ENCODE measurements at places on chromosomes 5 and 9.

GRCh38 chr5:167578977-167579692 is 712.3 kb upstream of the WWC1 start:
- no peak for DNase-seq

DNA sequence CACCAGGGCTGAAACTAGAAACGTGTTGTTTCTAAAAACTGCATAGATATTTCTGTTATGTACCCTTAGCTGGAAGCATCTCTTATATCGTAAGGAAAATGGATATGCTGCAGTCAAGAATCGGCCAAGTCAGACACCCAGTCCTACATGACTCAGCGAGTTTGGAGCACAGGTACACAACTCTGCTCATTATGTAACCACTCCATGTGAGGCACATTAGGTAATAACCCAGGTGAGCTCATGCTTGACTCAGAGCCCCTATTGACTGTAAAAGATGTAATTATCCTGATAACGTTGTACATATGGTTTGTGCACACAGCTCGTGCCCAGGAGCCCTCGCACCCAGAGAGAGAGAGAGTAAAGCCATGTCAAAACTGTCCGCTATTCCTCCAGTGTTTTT is 593.7 kb upstream of the ACO1 start:
- no peak for DNase-seq

- peak; percentile 37 for DNase-seq
These were observed 1.3 kb upstream of the EXOSC2 start for GRCh38 chr9:130692321-130692720.

DNA sequence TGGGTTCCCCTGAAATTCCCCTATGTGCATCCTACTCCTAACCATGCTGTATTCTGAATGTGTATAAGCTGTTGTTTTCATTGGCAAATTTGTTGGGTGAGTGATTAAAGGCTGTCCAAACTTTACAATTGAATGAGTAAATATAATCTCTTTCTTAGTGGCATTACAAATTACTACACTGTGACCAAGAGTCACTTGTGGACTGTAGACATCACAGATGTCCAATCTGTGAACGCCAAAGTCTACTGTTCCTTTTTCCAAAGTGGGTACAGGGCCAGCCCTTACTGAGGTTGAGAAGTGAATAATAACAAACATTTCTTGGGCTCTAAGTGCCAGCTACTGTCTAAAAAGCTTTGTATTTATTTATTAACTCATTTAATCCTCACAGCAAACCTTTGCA is 29.7 kb downstream of the MTMR12 start:
- no peak for DNase-seq

DNA sequence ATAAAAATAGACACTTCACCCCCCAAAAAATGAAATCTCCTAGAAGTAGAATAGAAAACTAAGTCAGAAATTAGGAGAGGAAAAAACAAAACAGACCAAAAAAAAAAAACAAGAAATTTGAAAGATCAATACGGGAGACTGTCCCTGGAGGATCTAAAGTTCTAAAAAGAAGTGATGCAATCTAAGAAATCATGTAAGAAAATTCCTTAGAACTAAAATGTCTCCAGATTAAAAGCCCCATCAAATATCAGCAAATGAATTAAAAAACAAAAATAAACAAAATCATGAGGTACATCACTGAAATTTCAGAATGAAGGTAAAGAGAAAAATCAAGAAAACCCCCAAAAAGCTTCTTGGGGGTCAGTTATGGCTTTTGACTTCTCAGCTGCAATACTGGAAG is 13.5 kb downstream of the FNIP1 start:
- DNase-seq, result no peak

GRCh38 chr9:28363151-28363562 is 789.9 kb upstream of the C9orf72 start:
- DNase-seq, result no peak

DNA sequence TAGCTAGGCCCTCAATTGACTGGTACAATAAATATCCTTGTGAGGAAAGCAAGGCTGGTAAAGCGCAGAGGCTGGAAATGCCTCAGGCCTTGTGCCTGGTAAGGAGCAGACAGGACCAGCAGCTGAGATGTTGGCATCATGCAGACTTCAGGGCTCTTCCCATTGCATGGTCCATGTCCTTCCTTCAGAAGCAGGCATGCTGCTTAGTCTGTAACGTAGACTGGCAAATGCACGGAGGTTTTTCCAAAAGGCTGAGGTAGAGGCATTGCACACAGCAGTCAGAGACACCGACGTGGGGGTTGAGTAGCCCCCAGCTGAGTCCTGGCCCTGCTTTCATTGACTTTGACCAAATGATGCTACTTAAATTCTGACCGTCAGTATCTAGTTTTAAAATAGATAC is 87.1 kb downstream of the ADRB2 start:
- no peak for DNase-seq

DNA sequence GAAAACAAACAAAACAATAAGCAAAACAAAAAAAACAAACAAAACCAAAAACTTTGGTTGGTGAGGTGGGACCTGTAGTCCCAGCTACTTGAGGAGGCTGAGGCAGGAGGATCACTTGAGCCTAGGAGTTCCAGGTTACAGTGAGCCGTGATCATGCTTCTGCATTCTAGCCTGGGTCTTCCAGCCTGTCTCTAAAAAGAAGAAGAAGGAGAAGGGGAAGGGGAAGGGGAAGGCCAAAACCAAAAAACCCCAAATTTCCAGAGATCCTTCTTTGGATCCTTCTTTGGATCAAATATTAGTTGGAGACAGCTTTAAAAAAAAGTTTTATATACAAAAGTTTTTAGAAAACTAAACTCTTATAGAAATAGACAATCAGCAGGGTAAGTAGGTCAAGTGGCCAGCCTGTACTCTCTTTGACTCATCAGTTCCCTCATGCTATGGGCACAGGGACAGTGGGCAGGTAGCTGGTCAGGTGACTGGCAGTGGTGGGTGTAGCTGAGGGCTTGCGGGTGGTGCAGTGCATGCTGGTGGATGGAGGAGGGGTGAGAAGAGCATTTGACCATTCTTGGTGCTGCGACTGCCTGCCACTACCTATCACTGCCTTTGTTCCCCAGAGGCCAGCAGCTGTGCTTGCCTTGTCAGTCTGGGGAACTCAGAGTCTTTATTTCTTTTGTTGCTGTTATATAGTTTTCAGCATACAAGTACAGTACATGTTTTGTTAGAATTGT is 12.6 kb downstream of the RCL1 start:
- DNase-seq, result no peak

DNA sequence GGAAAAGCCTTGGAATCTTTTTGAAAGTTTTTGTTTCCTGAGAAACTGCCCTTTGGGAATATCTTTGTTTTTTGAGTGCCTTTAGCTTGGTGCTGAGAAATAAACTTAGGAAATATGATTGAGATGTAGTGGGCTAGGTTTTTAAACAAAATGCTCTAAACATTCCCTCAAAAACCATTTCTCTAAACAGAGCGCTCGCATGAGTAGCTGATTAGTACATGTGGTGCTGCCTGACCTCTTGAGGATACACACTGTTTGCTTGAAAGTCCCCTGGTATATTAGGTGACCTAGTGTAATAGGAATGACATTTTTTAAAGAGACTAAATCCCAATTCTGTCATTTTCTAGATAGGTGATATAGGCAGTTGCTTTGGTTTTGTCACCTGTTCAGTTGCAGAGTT is 132.3 kb downstream of the ADAMTSL1 start:
- no peak for DNase-seq

GRCh38 chr5:106660681-106661080 is 1010.1 kb downstream of the EFNA5 start:
- DNase-seq, result no peak

Data from Ammon's horn (tissue), 1 donor.